ENCODE measurements at places on chromosomes 4 and X.
A peak's percentile ranks its signal among the peaks of the same experiment; 100 is the strongest.

DNA sequence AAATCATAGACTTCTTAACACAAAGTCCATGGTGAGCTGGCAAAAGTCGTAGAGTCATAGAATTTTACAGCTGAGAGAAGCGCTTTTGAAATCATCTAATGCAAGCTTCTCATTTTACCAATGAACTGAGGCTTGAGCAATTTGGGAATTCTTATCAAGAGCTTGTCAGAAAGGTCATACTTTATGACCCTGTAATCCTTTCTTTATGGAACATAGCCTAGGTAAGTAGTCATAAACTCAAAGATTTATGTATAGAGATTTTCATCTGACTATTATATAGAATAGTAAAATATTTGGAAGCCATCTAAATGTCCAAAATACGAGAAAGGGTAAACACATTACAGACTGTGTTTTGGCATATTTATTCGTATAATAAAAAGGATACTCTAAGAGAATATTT lies 563.5 kb downstream of the PCDH7 start:
- DNase-seq, result no peak

DNA sequence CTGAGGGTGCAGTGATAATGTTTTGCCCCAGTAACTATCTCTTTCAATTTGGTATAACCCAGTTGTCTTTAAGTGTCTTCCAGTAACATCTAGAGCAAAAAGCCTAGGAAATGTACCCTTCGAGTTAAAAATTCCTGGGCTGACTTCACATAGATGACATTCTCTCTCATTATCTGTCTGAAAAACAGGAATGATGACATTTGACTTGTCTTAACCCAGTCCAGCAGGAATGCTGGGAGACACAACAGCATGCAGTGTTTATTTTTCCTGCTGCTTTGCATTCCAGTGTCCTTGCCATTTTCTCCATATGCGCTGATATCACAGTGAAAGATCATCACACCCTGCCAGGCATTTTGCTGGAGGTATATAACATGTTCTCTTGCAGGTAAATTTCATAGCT lies 130.0 kb downstream of the SOWAHB start:
- DNase-seq, result no peak

DNA sequence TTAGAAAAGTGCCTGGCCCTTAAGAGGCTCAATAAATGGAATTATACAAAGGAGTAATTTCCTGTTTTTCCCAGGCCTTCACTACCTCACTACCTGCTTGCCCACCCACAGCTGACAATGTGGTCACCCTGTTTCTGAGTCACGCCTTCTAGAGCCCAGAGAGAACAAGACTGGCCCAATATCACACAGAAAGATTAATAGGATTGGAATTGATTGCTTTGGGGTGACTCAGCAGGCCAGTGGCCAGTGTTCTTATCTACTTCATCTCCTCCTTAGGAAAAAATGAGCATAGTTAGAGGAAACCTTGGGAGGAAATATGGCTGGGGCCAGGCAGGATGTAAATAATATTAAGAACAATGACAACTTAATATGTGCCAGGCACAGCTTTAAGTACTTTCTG lies 4.5 kb upstream of the FGF16 start:
- DNase-seq, result no peak

GRCh38 chr4:40812386-40812785 lies 62.6 kb downstream of the NSUN7 start:
- peak; percentile 23 for DNase-seq

- no peak for DNase-seq
Observed at GRCh38 chr4:76990288-76991080, 40.9 kb downstream of the SEPTIN11 start.

DNA sequence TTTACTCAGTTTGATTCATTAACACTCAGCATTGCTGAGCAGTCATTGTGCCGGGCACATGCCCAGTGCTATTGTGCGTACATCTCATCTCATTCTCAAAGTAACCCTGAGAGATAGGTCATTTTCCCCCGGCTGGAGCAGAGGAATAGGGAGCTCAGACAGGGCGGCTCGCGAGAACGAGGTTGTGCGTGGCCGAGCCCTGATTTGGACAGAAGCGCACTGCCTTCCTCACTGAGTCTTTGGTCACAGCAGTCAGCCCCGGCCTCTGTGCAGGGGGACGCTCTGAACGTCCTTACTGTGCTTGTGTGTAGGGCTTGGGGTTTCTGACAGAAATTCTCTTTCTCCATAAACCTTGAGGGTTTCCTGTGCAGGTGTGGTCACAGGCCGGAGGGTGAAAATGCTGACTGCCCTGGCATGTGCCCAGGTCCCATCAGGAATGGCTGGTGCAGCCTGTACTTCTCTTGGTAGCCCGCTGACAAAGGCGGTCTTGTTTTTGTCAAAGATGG lies 39.5 kb downstream of the NOP14 start:
- DNase-seq, result no peak

- DNase-seq, result no peak
Observed at GRCh38 chrX:28979877-28980276, 392.6 kb downstream of the IL1RAPL1 start.

DNA sequence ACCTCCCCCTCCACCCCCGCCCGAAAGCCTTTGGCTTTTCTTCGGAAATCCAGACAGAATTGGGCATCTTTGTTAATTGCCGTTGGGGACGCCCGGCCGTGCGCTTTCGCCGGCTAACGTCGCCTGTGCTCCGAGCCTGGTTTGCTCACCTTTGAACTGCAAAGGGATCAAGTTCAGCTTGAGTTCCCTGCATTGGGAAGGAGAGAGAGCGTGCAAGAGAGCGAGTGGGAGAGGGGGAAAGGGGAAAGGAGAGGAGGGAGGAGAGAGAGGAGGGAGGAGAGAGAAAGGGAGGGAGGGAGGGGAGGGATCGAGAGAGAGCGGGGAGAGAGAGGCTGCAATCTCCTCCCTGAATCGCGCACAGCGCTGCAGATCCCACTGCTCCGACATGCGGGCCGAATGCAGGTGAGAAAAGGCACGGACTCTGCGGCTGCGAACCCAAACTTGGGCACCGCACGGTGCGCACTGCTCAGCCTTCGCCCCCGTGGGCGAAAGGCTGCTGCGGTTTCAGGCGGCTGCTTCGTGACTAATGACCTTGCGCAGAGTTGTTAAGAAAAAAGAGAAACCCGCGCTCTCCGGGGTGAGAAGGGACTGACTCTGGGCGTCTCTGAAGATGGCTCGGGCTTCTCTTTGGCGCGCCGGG lies at the start of gene PCDH7:
PCDH7 (plus strand) TSS at position 349 of the 640 bp plus-strand sequence. CDS start 1,054 bp downstream, outside the sequence.
- no peak for DNase-seq

- no peak for DNase-seq
Observed at GRCh38 chr4:27149541-27150212, 289.0 kb downstream of the STIM2 start.

DNA sequence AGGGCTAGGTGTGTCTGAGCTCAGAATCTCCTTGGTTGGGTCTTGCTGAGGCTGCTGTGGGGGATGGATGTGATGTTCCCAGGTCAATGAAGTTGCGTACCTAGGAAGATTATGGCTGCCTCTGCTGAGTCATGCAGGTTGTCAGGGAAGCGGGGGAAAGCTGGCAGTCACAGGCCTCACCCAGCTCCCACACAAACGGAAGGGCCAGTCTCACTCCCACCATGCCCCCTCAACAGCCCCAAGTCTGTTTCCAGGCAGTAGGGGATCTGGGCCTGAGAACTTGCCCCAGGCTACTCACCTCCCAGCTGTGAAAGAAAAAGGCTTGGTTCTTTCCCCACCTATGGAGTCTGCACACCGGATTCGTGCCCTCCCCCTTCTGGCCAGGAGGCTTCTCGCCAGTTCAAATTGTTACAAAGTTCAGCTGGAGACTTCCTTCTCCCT lies 72.9 kb downstream of the WDR44 start:
- no peak for DNase-seq

- no peak for DNase-seq
Observed at GRCh38 chr4:56513517-56513916, 7.9 kb downstream of the ARL9 start.

GRCh38 chrX:22603060-22603459 lies 330.3 kb downstream of the CBLL2 start:
- no peak for DNase-seq

DNA sequence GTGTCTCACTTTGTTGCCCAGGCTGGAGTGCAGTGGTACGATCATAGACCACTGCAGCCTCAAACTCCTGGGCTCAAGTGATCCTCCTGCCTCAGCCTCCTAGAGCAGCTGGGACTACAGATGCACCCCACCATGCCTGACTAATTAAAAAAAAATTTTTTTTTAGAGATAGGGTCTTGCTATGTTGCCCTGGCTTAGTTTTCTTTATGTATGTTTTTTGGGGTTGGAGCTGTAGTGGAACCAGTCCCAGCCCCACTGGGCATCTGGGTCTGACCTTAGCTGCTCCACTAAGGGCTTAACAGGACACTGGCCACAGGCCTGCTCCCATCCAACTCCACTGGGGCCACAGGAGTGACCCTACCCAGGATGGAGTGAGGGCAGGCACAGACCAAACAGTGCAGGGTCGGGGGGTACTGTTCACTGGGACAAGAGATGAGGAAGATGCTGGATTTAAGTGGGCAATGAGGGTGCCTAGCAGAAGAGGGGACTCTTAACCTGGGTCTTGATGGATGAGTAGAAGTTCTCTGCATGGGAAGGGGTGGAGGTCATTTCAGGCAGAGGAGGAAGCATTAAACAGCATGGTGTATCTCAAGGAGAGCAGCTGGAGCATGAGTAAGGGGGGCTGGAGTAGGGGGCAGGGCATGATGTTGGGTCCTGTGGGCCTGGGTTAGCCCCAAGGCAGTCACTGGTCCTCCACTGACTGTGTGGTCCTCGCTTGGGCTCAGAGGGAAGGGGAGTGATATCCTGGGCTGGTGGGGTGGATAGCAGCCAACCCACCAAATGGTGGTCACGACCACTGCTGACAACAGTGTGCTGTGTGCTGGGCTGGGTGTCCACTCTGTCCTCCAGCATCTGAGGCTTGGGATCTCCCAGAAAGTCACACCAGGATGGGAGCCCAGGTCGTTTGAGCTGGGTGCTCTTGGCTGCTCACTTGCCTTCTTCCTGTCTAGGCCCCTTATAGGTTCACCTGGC lies 24.1 kb upstream of the ADD1 start:
- no peak for DNase-seq

GRCh38 chrX:122004127-122004526 lies 956.7 kb downstream of the GLUD2 start:
- DNase-seq, result no peak

- no peak for DNase-seq
Observed at GRCh38 chrX:70505451-70505841, 60.8 kb downstream of the DLG3 start.

DNA sequence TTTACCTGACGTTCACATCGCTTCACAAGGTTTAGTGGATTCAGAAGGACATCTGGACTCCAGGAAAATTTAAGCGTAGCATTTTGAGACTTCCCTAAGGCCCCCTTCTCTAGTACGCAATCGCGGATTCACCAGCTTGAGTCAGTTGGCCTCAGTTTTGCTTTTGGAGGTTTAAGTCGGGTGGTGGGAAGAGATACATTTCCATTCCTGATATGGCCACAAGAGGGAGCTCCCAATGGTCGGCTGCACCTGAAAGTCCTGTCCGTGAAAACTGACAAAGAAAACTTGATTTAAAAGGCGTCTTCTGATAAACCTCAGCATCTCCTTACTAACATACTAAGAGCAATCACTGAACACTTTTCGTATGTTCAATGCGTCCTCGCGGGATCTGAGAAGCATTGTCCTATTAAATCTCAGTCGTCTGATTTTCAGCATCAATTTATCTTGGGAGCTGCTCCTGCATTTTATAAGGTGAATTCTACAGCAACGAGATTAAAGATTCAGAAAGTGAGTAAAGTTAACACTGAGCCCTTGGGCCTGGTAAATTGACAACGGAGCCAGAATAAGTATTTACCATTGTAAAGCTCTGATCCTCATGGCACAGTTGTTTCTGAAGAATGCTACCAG lies 50.6 kb downstream of the LGI2 start:
- DNase-seq, result peak; percentile 57

GRCh38 chrX:41796046-41796445 lies 72.1 kb downstream of the GPR82 start:
- no peak for DNase-seq

DNA sequence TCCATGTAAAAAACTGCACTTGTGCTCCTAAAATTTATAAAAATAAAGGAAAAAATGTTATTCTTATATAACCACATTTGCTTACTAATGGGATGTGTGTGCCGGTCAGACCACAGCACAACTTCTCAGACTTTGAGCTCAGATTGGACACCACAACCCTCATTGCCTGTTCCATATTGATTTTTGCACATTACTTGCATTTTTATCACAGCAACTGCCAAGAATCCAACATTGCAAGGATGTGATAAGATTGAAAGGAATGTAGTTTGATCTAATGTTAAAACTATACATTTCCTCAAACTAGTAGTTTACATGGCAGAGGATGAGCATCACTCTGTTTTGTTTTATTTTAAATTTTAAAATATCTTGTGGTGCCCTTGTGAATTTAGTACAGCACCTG lies 227.8 kb downstream of the KDR start:
- DNase-seq, result no peak

DNA sequence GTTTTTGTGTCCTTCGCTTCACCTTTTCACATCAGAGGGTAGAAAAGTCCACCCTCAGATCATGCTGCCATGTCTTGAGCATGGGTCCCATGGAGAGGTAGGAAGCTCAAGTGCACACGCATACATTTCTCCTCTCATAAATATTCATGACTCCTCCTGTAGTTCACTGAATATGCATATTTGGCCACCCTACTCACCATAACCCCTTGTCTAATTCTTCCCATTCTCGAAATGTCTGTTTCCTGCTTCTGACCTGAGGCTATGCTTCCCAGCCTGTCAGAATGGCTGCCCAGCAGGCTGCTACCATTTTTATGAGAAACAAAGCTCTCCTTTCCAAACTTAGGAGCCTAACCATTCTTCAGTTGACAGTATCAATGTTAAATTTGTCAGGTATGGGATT lies 86.5 kb downstream of the ADRA2C start:
- no peak for DNase-seq

DNA sequence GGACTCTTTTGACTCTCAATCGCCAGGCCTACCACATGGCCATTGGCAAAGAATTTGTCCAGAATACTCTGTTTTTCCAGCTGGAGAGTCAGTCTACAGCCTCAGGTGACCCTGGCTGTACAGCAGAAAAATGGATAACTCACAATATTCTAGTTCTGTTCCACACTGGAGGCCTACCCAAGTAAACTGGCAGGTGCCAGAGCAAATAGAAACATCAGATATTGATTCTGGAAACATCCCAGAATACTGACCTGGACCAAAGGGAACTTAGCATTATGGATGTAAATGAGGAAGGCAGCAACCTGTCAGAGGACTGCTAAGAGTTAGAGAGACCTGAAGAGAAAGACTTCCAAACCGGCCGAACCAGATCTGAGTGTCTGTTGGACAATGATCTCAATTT lies 147.9 kb upstream of the SMAD1 start:
- DNase-seq, result no peak

GRCh38 chr4:124178449-124179021 lies 534.0 kb downstream of the ANKRD50 start:
- no peak for DNase-seq

GRCh38 chr4:168847771-168848502 lies 162.1 kb downstream of the CBR4 start:
- no peak for DNase-seq

DNA sequence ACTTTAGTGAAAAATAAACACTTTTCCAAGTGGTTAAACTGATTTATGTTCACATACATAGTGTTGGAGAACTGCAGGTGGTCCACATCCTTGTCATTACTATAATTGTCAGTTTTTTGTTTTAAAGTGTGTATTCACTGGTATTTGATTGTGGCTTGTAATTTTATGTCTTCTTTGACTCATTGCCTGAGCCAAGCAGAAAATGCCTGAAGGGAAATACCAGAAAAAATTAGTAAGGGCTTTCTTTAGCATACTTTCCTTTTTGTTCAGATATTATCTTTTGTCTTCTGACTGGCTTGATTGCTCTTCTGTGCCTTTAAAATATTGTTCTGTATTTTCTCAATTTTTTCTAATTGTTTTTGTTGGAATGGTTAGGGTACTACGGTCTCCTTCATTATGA lies 981.3 kb downstream of the C4orf33 start:
- no peak for DNase-seq

- no peak for DNase-seq
Observed at GRCh38 chr4:147194114-147194513, 248.4 kb upstream of the TTC29 start.
